Right ventricle myocardium superior (tissue), 1 donor: ENCODE measurements at places on chromosomes 16 and 17.
A peak's percentile ranks its signal among the peaks of the same experiment; 100 is the strongest.

DNA sequence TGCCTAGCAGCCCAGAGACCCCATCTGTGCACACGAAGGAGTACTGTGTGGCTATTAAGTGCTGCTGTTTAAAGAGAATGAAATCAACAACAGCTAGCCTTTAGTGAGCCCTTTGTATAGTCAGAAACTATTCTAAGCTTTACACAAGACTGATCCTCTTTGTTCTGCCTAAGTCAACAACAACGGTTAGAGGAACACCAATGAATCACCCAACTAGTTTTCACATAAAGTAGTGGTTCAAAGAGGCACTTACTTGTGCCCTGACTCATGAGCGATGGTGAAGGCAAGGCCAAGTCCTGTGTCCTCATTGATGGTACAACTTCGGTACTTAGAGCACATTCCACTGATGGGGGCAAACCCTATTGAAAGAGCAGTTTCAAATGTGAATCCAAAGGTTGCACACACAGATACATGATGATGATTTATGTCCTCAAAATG, 75.8 kb downstream of the ADAMTS18 start:
- no peak for DNase-seq

DNA sequence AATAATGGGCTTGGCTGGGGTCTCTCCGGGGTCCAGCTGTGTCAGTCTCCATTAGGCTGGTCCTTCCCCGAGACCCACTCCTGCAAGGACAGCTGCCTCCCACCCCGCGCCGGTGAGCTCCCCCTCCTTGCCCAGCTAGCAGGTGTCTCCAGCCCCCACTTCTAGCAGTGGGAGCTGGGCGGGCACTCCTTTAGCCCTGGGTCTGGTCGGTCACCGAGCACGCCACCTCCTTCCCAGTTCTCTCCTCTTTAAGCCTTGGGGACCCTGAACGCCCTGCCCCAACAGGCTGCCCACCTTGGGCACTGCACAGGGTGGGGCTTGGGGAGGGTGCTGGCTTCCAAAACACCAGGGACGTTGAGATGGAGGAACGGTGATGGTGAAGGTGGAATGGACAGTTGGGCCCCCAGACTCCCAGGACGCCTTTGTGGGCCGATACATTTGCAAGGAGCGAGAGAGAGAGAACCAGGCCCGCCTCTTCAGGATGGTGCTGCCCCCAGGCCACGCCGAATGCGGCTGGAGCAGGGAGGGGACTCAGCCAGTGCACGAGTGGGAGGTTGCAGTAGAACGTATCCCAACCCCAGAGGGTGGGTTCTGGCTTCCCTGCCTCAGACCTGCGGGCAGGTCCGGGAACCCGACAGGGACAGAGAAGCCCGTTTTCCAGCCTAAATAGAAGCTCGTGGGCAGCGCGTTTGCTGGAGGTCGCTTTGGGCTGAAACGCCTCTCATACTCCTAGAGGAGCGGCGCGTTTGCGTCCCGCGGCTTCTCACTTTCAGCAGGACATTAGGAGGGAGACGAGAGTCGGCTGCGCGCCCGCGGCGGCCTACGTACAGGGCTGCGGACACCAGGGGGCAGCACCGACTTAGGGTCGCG, 10.7 kb downstream of the TBX2 start:
- DNase-seq, result peak; percentile 89

- no peak for DNase-seq
These were observed 237.0 kb downstream of the ZNF423 start for GRCh38 chr16:49618955-49619354.

DNA sequence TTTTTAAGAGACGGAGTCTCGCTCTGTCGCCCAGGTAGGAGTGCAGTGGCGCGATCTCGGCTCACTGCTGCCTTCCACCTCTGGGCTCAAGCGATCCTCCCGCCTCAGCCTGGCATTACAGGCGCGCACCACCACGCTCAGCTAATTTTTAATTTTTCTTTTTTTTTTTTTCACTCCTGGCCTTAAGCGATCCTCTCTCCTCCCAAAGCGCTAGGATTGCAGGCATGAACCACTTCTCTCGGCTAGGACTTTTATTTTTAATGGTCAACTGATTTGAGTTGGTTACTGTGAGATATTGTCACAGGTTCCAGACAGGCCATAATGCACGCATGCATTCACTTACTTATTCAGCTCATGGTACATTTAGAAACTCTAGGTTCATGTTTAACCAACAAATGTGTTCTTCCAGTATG, 888 bp downstream of the PIGW start:
- DNase-seq, result no peak

- no peak for DNase-seq
These were observed 12.2 kb downstream of the CLEC3A start for GRCh38 chr16:78034530-78034929.

- no peak for DNase-seq
These were observed 15.0 kb downstream of the LASP1NB start for GRCh38 chr17:38940404-38940803.

- no peak for DNase-seq
These were observed 31.4 kb downstream of the CACNG4 start for GRCh38 chr17:66995944-66996343.

DNA sequence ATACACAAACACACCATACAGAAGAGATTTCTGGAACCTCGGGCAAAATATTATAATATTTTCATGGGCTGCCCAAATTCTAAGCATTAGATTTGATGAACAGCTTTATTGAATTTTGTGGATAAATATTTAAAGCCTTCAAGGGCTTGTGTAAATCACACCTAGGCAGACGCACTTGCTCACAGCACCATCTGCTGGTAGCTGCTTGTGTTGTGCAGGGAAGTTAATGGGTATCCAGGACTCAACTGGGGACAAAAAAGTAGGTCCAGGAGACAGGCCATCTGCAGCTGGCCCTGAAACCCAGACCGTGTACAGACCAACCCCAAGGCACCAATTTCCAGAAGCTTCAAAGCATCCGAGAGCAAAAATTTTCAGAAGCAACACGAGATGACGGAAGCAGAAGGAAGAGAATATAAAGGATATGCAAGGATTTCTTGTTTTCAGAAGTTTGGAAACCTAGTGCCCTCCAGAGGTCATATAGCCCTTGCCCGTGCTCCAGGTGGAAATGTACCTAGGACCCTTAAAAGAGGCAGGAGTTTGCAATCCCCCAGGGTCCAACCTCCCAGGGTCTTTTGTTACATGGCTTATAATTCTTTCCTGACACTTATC, 140.0 kb downstream of the CHD9NB start:
- peak; percentile 51 for DNase-seq

DNA sequence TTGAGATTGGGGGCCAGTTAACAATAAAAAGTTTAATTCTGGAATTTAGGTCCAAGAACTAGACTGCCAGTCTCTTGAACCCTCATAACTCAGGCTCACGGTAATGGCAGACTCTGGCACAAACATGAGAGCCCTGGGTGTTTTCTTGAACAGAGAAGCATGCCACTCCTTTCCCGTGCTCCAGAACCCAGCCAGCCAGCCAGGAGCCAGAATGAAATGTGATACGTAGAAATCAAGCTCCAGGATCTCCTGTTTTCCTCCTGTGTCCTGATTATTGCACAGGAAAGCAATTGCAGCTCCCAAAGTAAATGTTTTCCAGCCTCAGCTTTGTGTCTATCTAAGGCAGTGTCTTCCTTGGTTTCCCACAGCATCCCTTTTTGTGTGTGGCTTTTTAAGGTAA, 46.2 kb upstream of the NOL11 start:
- DNase-seq, result no peak

GRCh38 chr16:28985211-28986041, 574 bp downstream of the LAT start:
- DNase-seq, result no peak

- DNase-seq, result no peak
These were observed 245.7 kb downstream of the PRKCA start for GRCh38 chr17:66548158-66548557.

DNA sequence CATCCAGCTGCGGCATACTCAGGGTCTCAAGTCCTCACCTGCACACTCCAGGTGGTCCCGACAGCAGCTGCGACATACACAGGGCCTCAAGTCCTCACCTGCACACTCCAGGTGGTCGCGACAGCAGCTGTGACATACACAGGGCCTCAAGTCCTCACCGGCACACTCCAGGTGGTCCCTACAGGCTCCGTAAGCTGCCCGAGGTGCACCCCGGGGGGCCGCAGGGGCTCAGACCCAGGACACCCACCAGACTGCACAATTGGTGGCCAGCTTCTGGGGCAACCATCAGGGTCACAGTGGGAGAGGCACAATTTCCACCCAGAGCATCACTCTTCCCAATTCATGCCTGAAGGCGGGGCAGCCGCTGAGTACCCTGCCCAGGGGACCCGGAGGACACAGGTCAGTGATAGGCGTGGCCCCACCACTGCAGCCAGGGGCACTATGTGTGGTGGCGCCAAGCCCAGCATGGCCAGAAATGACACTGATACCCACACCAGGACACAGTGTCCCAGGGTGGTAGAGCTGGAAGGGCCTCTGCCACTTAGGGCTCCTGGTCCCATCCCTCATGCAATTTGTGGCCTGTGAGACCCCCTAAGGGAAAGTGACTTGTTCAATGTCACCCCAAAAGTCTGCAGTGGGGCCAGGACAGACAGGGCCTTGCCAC, 57.5 kb upstream of the ZNF469 start:
- peak; percentile 25 for DNase-seq
